ENCODE measurements at places on chromosomes 7 and 10.

- DNase-seq: no peak
These were observed 23.9 kb downstream of the KLF6 start for GRCh38 chr10:3761021-3761686.

DNA sequence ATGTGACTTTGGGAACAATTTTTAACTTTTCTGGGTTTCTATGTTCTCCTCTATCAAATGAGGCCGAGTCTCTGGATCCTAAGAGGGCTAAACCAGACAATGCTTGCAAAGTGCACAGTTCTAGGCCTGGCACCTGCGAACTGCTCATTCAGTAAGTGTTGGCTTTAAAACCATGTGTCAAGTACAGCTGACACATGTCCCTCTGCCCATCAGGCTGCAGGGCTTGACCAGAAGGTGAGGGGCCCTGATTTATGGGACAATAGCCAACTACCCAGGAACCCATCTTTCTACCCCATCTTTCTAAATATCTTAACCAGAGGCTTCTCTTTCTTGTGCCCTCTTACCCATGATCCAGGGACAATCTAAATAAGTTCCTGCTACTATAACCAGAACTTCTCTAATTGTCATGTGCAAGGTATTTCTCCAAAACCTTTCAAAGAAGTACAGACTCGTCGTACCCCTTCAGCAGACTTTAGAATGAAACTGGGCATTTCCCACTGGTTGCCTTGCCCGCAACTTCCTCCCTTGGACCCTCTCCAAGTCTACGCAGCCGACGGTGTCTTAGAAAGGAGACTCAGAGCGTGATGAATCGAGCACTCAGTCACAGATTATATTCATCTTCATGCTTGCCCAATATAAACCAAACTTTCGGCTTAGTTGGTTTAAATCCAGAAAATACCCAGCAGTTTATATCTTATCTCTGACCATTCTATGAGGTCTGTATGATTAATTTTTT is 69.8 kb upstream of the STEAP1B start:
- DNase-seq: no peak

GRCh38 chr7:100612730-100613390 is 520 bp downstream of the MOSPD3 start:
- DNase-seq: no peak

- DNase-seq: no peak
These were observed 27.4 kb upstream of the NFKB2 start for GRCh38 chr10:102368077-102368476.

DNA sequence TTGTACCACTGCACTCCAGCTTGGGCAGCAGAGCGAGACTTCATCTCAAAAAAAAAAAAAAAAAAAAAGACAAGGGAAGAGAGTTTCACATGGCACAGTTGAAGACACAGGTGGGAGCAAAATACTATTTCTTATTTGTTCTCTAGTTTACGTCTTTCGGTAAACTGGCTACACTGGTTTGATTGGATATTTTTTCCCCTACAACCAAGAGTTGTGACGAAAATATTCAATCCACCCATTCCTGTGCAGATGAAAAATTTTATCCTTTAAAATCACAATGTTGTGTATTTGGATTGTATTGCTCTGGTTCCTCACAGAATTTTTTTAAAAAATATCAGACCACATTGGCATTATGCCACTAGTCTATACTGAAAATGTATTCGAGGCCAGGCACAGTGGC is 14.5 kb upstream of the ABCC2 start:
- DNase-seq: no peak

- no peak for DNase-seq
These were observed 133.7 kb downstream of the LRRN3 start for GRCh38 chr7:111224354-111225231.

GRCh38 chr10:89003344-89003743 is 12.7 kb downstream of the FAS start:
- DNase-seq: no peak

DNA sequence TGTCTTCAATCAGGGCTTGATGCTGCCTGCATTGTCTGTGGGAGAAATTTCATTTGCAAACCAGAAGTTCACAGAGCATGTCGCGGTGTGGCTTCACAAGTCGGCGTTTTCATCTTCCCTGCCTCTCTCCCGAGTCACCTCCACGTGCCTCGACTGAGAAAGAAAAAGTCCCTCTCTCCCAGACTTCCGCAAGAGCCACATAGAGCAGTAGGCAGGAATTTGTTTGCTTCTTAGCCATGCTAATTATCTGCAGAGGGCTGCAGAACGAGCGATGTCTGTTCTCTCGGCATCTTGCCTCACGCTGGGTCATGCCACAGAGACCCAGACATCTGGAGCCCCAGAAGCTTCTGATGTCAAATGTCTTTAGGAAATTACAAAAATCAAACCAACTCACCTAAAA is 272.2 kb downstream of the TCF7L2 start:
- no peak for DNase-seq

GRCh38 chr7:117051808-117052207 is 98.5 kb downstream of the ST7 start:
- no peak for DNase-seq

GRCh38 chr7:113806633-113807327 is 112.0 kb downstream of the PPP1R3A start:
- no peak for DNase-seq

GRCh38 chr7:23530405-23530804 is 1.4 kb downstream of the TRA2A start:
- DNase-seq: peak; percentile 48

DNA sequence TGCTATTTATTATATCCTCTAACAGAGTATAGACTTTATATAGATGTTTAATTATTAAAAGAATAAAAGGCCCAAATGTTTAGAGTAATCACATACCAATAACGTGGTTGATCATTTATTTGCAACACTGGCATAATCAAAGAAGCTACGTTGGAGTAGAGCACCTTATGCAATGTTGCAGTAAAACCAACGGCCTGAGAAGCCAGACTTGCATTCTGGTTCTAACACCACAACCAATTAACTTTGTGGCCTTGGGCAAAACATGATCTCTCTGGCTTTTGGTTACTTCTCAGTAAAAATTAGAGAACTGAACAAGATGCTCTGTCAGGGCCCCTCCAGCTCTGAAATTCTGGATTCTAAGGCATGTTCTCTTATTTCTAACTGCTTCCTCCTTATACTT is 476.2 kb downstream of the GRM8 start:
- DNase-seq: no peak

- no peak for DNase-seq
These were observed 13.4 kb downstream of the SLC13A4 start for GRCh38 chr7:135714534-135715009.

DNA sequence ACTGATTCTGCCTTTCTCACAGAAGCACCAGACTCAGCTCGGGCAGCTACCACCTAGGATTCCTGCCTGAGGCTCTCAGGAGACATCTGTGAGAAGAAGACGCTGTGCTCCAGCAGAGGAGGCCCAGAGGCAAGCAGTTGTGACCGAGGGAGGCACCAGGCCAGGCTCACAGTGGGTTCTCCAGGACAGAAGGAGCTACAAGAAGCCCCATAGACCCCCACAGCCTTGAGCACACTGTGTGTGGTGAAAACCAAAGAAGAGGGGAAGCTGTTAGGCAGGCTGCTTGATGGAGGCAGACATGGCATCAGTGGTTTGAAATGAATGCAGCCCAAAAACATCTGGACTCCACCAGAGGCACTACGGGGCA is 198.8 kb downstream of the GRID1 start:
- DNase-seq: no peak

DNA sequence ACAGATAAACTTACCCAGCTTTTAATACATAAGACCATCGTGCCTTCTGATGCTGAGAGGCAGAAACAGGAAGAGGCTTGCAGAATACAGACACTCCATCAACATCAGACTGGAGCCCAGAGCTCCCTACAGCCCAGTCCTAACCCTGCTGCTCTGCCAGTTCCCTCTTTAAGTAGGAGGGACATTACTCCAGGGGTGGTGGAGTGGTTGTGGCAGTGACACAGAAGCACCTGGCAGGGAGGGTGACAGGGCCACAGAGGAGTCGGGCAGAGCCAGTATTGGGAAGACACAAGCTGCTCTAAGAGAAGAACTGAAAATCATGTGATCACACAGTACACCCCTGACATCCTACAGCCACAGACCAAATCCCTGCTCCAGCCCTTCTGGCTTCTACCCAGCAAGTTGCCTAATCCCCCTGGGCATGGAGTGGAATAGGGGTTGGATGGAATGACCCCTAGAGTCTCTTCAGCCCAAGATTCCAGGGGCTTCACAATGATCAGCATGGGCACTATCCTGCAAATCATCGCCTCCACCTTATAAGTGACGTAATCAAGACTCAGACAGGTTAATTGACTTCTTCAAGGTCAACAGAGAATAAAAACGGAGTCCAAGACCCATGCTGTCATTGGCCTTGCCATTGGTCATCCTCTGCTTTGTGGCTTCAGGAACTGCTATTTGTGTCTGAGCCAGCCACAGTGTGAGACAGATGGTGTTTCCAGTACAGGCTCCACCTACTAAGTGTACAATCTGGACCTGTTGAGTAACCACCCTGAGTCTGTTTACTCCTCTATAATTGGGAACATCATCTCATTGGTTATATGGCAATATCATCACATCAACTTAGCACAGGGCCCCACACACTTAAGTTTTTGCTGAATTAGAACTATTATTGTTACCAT is 61.1 kb upstream of the ZMIZ1 start:
- DNase-seq: no peak

DNA sequence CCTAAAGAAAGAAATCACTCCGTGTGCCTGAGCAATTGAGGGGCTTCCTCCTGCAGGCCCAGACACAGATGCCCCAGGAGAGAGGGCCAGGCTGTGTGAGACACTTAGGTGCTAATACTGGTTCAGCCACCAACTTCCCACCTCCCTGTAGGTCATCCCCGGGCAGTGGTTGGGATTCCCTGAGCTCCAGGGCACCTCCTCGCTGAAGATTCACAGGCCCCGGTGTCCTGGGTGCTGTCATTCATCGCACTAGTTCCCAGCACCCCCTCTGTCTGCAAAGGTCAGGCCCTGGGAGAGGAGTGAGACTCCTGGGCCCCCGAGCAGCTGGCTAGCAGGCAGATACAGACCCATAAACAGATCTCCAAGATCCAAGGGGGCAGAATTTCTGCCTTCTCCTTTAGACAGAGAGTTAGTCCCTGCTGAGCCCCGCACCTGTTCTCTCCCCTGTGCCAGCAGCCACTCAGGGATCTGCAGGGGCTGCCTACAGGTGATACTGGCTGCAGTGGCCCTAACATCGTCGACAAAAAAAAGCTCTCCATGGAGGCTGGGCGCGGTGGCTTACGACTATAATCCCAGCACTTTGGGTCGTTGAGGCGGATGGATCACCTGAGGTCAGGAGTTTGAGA is 38.2 kb upstream of the GTF2I start:
- no peak for DNase-seq

DNA sequence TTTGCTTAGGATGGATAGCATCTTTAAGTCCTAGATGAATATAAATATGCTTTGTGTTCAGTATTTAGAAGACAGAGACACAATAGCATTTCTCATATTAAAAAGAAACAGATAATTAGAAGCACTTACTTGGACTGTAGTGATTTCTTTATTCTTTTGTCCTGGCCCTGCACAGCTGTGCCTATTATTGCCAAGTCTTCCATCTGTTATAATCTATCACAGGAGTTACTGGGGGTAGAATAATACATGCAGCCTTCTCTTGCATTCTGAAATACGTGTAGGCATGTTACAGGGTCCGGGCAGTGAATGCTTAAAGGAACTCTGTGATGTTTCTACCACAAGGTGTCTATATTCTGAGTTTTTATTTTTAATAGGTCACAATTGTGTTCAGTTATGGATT is 461.5 kb upstream of the COBL start:
- no peak for DNase-seq

DNA sequence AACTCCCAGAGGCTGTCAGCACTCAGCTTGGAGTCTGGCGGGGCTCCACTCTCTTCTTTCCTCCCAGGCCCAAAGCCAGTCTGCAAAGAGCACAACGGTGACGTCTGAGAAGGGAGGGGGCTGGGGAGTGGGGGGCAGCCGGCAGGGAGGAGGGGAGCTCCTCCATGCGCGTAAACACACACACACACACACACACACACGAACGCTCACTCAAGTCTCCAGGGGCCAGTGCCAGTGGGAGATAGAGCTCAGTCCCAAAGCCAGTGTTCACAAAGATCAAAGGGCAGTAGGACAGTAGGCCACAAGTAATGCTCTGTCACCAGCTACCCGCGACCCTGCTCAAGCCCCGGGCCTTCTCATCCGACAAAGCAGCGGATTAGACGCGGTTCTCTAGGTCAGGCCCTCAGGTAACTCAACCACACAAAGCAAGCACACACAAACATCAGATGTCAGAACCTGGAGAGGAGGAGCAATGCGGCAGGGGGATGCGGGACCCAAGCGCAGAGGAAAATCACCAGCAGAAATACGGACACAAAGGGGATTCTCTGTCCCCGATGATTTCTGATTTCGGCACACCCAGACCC is 19.9 kb downstream of the TCAF1 start:
- peak; percentile 61 for DNase-seq
